Metanephros (tissue), 2 donors: ENCODE measurements at places on chromosomes 1 and 21. TPM values are rescaled to one million over a fixed set of nuclear protein-coding genes. Genes with fewer than 3 reads are reported as not detected.

The IL12RB2 gene
- total RNA-seq: 1.3 TPM

The OR2W3 gene
- 2.6 TPM for total RNA-seq

The AVPR1B gene
- 0.53 TPM for total RNA-seq

The AIRE gene
- total RNA-seq: 0.70 TPM

The EPHX1 gene
- 35.4 TPM for total RNA-seq

The PRRX1 gene
- 33.0 TPM for total RNA-seq

The CRNN gene
- not detected for total RNA-seq

The C4BPA gene
- 0.76 TPM for total RNA-seq

The ACTN2 gene
- 157 TPM for total RNA-seq

The GBP5 gene
- total RNA-seq: 0.53 TPM

The LCE2B gene
- total RNA-seq: not detected

The ATP6V0B gene
- total RNA-seq: 93.0 TPM

The IVL gene
- 0.35 TPM for total RNA-seq

The KISS1 gene
- 1.1 TPM for total RNA-seq

The SPRR5 gene
- total RNA-seq: not detected

The TMEM54 gene
- 11.9 TPM for total RNA-seq

The AQP10 gene
- total RNA-seq: 0.12 TPM

The NT5C1A gene
- 4.1 TPM for total RNA-seq

The SF3B4 gene
- total RNA-seq: 13.1 TPM

The FALEC gene
- not detected for total RNA-seq

The RAB25 gene
- 34.3 TPM for total RNA-seq

The REN gene
- 193 TPM for total RNA-seq

The PRDX1 gene
- total RNA-seq: 185 TPM

The RNF186 gene
- 0.18 TPM for total RNA-seq

The GFI1 gene
- total RNA-seq: 1.5 TPM

The CD2 gene
- 0.18 TPM for total RNA-seq

The CHIA gene
- total RNA-seq: not detected

The APOBEC4 gene
- total RNA-seq: not detected

The FAM76A gene
- 15.3 TPM for total RNA-seq

The MMEL1 gene
- total RNA-seq: 6.8 TPM

The ADORA3 gene
- total RNA-seq: 0.88 TPM

The OR2T11 gene
- 0.06 TPM for total RNA-seq

The CELSR2 gene
- 31.0 TPM for total RNA-seq

The CLSTN1 gene
- 114 TPM for total RNA-seq

The CLDN17 gene
- total RNA-seq: not detected
